ENCODE measurements at places on chromosomes 3 and 15. TPM values are rescaled to one million over a fixed set of nuclear protein-coding genes. Genes with fewer than 3 reads are reported as not detected.

DNA sequence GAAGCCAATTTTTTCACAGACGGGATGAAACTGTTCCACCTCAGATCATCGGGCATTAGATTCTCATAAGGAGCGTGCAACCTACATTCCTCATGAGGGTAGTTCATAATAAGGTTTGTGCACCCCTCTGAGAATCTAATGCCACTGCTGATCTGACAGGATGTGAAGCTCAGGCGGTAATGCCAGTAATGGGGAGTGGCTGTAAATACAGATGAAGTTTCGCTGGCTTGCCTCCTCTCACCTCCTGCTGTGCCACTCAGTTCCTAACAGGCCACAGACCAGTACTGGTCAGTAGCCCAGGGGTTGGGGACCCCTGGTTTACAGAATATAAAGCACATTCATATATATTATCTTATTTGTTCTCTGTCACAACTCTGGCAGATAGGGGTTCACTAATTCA, 2.1 kb upstream of the LIMD1 start:
- no peaks in the 10 kb centered on the region for H3K27me3 ChIP-seq
- peaks cover 16% of the 10 kb centered on the region for H3K36me3 ChIP-seq
- peak overlapping the region; percentile 82 for H3K27ac ChIP-seq
- no peak for DNase-seq
- H3K4me1 ChIP-seq = peaks cover 48% of the 10 kb centered on the region
- H3K4me3 ChIP-seq = 0 out of 2 replicates have a peak overlapping the region, but pooled peaks have one; percentile 73

DNA sequence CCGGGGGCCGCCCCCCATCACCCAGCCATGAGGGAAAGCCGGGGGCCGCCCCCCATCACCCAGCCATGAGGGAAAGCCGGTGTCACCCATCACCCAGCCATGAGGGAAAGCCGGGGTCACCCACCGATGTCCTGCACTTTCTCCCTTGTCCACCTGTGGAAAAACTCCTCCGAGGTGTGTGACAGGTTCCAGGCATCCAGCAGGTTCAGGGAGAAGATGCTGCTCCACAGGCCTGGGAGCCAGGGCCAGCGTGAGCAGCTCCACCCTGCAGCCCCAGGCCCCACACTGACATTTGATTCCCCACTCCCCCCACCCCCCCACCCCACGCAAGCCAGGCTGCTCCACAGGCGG, 15.5 kb upstream of the EHD4 start:
- no peak for DNase-seq
- no peaks in the 10 kb centered on the region for H3K36me3 ChIP-seq
- H3K4me3 ChIP-seq = no peak overlapping the region
- no peak overlapping the region for H3K27ac ChIP-seq
- H3K27me3 ChIP-seq = peaks cover 21% of the 10 kb centered on the region

DNA sequence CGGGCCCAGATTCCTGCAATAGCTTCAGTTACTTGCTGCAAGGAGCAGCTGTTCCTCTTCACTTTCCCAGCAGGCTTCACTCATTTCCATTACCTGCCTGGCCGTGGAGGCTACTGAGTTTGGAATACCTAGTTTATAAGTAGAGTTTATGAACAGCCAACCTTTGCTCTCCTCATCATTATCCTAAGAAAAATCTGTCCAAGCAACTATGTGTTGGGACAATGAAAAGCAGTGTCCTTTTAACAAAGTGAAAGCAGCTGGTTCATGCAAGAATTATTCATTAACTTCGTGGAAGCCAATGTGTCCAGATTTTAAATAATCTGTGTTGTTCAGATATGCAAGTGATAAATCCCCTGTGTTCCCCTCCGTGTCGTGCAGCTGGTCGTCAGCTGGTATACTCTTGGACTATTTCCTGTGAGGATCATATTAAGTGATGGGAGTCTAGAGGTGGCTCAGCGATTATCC, 39.3 kb upstream of the SSR3 start:
- no peaks in the 10 kb centered on the region for H3K27me3 ChIP-seq
- DNase-seq = no peak
- peak overlapping the region; percentile 72 for H3K4me3 ChIP-seq

BLM gene
- total RNA-seq = 3.4 TPM

C2CD4A gene
- total RNA-seq = not detected
